ENCODE measurements at places on chromosomes 3 and 15. TPM values are rescaled to one million over a fixed set of nuclear protein-coding genes. Genes with fewer than 3 reads are reported as not detected.

The FGF7 gene
- polyA plus RNA-seq: 0.25 TPM

GRCh38 chr3:66502245-66502874, 1.5 kb upstream of the LRIG1 start:
- H3K4me1 ChIP-seq: no peaks in the 10 kb centered on the region
- H3K27me3 ChIP-seq: peaks cover 32% of the 10 kb centered on the region
- DNase-seq: no peak
- H3K27ac ChIP-seq: no peak overlapping the region
- no peak overlapping the region for H3K4me3 ChIP-seq

DNA sequence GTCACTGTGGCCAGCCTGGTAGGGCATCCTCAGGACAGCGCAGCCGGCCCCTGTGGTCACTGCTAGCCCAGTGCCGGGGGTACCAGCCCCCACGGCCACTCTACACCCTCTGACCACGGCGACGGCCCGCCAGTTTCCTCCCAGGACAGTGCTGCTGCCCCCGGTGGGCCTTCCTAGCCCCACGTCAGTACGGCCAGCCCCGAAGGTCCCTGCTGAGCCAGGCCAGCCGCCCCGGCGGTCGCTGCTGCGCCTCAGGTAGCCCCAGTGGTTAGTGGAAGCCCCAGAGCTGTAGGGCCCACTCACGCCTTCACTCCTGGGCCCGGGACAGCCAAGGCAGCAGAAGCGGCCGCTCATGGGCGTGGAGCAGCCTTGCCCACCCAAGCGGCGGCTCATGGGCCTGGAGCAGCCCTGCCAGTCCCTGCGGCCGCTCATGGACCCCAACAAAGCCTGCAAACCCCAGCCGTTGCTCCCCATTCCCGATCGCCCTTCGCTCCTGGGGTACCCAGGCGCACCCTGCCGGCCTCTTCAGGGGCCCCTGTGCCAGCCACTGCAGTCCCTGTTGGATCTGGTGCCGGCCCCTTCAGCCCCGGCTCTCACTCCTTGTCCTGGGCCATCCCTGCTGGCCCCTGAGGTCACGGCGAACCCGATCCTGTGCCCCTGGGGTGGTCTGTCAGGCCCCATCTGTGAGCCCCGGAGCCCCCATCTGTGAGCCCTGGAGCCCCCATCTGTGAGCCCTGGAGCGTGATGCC, 9.5 kb upstream of the ROPN1B start:
- H3K4me1 ChIP-seq: no peaks in the 10 kb centered on the region
- H3K36me3 ChIP-seq: no peaks in the 10 kb centered on the region
- no peaks in the 10 kb centered on the region for H3K27me3 ChIP-seq
- H3K27ac ChIP-seq: no peak overlapping the region
- DNase-seq: peak; percentile 25

GRCh38 chr15:83396101-83396500, 51.0 kb upstream of the SH3GL3 start:
- no peaks in the 10 kb centered on the region for H3K36me3 ChIP-seq
- H3K27me3 ChIP-seq: peaks cover 19% of the 10 kb centered on the region
- DNase-seq: no peak

DNA sequence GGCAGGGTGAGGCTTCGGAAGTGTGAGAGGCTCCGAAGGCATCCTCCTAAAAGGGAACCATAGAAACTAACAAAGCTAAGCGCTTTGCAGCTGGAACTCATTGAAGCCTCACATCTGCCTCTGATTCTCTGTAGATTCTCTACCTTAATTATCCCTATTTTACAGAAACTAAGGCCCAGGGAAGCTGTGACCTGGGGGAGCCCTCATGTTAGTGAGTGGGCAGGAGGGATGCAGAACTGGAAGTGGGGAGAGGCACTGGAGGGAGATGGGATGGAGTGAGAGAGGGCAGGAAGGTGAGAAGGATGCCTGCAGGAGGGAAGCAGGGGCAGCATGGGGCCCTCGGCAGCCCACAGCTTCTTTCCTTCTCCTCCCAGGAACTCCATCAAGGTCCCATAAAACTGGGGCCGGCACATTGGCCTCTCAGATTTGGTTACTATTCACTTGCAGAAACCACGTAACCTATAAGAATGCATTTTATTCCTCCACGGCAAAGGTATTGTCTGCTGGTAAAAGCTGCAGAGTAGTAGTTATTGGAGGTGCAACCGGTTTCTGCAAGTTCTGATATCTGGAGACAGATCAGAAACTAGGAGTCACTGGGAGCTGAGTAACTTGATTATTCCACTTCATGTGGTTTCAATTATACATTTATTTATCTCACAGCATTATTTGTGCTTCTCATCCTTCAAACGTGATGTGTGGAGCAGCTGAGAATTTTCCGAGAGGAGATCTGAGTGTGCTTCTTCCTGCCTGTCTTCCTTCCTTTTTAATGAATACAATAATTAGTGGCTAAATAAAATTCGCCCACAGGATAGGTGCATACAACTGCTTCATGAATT, 24.0 kb upstream of the CHCHD6 start:
- no peaks in the 10 kb centered on the region for H3K36me3 ChIP-seq
- no peaks in the 10 kb centered on the region for H3K27me3 ChIP-seq
- H3K27ac ChIP-seq: peak overlapping the region; percentile 42

DNA sequence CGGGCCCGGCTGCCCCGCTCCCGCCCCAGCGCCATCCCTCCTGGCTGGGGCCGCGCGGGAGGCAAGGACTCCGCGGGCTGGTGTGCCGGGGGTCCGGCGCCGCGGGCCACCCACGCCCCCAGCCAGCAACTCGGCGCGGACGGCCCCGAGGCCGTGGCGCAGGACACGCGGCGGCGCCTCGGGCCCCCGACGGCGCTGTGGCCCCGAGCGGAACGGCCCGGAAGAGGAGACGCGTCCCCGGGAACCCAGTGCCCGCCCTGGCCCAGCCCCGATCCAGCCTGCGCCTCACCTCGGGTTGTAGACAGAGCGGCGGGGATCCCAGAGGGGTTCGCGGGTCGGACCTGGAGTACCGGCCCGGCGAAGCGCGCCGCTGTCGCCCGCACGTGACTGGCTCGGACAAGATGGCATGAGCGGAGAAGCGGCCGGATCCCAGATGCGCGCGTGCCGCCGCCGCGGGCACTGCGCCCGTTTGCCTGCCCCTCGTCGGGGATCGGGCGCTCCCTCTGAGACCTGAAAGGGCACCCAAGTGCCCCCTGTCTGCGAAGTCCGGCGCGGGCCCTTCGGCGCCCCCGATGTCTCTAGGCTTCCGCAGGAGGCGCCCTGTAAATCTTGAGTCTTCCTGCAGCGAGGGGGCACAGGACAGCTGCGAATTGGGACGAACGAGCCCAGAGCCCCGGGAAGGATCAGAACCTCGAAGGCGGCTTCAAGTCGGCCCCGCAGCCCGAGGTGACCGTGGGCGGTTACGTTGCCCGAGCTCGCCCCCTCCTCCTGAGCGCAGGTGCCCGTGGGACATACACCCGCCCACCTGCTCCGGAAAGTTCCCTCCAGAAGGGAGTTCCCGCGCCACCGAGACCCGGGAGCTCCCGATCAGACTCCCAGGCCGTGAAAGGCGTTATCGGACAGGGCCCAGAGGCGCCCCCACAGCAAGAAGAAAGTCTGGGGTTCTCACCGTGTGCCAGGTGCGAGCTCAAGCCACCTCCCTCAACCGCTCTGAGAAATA, 598 bp upstream of the SFMBT1 start:
- no peaks in the 10 kb centered on the region for H3K4me1 ChIP-seq
- peak overlapping the region; percentile 75 for H3K4me3 ChIP-seq
- no peak overlapping the region for H3K27ac ChIP-seq

- peaks cover 46% of the 10 kb centered on the region for H3K4me1 ChIP-seq
- H3K4me3 ChIP-seq: no peak overlapping the region
- H3K36me3 ChIP-seq: peaks cover 2% of the 10 kb centered on the region
- no peaks in the 10 kb centered on the region for H3K27me3 ChIP-seq
- no peak for DNase-seq
These were observed 119.9 kb downstream of the MBNL1 start for GRCh38 chr3:152388631-152389030.

Data from SK-N-SH (cell line).